ENCODE measurements at places on chromosomes 3 and 15.

GRCh38 chr3:149879872-149880271 is 66.9 kb downstream of the RNF13 start:
- DNase-seq, result peak; percentile 53

DNA sequence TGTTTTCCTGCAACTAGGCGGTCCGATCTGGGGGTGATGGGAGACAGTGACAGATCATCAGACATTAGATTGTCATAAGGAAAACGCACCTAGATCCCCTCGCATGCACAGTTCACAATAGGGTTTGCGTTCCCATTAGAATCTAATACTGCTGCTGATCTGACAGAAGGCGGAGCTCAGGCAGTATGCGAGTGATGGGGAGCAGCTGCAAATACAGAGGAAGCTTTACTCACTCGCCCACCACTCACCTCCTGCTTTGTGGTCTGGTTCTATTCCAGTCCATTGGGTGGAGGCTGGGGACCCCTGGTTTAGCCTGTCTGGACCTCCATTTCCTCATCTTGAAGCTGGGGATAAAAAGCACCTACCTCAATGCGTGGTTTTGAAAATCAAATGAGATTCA is 437.5 kb upstream of the PROK2 start:
- DNase-seq, result no peak

- no peak for DNase-seq
Measured at GRCh38 chr3:23648326-23648995, 157.3 kb upstream of the UBE2E1 start.

DNA sequence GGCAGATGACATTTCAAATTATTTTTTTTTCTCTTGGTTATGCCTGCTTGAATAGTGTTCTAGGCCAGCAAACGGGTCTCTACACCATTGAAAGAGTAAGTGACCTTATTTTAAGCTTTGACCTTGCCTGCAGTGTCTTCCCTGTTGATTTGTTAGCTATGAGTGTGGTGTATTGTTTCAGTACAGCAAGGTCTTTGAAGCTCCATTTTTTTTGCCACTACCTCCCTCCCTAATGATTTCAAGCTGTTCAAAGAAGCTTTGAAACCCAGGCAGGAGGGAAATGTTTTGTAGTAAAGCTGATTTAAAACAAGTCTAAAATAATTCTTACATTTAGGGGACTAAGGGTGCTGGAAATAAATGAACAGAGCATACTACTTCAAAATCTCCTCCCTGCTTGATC is 1249.8 kb downstream of the ROBO1 start:
- DNase-seq, result no peak

GRCh38 chr15:60221356-60221755 is 176.4 kb downstream of the ANXA2 start:
- DNase-seq, result no peak

DNA sequence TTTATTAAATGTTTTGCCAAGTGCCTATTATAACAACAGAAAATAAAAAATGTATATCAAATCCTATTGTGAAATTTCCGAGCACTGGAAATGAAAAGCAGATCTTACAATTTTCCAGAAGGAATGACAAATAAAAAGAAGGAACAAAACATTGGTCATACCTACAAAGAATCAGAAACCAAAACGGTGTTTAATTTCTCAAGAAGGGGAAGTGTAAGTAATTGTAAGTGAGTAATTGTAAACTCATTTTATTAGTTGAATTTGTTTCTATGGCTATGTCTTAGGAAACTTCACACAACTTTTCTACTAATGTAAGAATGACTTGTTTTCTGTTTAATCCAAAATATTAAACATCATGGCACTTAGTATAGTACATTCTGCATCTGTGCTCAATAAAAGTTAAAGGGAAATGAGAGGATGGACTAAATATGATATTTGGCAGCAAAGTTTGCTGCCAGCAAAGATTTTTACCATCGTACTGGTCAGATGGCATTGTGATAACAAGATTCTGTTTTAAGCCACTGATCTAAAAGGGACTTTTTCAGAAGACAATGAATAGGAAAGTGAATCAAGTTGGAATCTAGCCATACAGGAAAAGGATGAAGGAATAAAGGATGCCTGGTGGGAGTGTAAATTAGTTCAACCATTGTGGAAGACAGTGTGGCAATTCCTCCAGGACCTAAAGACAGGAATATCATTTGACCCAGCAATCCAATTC is 232.4 kb downstream of the NFKBIZ start:
- no peak for DNase-seq

GRCh38 chr3:7800006-7800780 is 701.4 kb upstream of the LMCD1 start:
- peak; percentile 44 for DNase-seq

DNA sequence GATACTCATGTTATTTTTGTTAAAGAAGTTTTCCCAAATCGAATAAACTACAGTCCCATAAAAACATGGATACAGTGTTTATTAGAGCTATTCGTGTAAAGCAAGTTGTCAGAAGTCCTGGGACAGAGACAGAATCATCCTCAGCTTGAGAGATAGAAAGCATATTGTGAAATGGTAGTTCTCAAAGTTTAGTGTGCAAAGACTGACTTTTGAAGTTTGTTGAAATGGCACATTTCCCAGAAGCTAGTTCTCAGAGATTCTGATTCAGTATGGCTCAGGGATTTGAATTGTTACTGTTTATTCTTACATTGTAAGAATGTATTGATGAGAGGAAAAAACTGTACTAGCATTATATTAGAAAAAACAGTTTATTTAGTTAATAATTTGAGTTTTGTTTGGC is 22.1 kb downstream of the GABRR3 start:
- DNase-seq, result no peak

DNA sequence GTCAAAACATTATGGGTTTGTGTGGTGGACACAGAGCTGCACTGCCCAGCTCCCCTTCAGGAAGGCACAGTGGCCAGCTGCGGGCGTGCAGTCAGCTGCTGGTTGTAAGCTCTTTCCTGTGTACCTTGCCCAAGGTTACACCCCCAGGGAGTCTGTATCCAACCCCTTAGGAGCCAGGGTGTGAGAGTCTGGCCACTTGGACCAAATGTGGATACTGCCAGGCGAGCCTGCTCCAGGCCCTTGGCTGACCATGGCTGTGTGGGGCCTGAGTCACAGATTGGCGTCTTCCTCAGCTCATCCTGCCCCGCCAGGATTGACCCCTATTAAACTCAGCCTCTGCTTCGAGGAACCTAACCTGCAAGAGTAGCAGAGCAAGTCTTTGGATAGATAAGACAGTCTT is 56.9 kb downstream of the ABHD5 start:
- DNase-seq, result no peak

DNA sequence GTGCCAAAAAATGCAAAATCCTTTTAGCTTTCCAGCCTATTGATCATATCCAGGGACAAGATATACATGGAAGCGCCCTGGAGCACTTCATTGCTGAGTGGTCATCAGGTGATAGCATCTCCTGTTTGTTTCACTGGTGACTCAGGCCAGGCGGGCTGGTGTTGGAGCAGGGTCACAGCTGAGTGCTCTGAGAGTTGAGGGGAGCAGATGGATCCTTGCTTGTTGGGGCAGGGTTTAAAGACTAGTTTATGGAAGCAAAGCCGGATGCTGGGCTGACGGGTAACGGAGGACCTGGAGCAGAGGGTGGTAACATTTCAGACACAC is 405.0 kb upstream of the TPM1 start:
- peak; percentile 38 for DNase-seq

GRCh38 chr3:64133987-64134386 is 91.3 kb downstream of the PRICKLE2 start:
- no peak for DNase-seq

- peak; percentile 100 for DNase-seq
Measured at GRCh38 chr15:67049351-67050044, 15.9 kb upstream of the SMAD3 start.

DNA sequence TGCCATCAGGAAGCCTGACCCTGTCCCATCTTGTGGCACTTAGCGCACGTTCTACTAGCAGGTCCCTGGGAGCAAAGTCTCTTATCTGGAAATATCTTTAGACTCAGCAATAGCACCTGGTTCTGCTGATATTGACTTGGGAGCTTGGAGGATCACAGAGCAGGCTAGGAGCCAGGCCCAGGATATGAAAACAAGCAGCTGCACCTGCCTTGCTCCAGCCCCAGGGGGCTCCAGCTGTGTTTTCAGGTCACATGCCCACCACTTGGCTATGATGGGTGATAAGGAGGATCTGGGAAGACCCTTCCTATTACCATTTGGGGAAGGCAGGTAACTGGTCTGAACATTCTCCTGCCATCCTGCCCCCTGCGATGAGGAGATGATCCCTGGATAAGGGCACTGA is 87.8 kb downstream of the C3orf70 start:
- no peak for DNase-seq

- DNase-seq, result no peak
Measured at GRCh38 chr15:33114374-33114717, 80.2 kb downstream of the FMN1 start.

- DNase-seq, result no peak
Measured at GRCh38 chr3:64268926-64269325, 43.7 kb upstream of the PRICKLE2 start.

DNA sequence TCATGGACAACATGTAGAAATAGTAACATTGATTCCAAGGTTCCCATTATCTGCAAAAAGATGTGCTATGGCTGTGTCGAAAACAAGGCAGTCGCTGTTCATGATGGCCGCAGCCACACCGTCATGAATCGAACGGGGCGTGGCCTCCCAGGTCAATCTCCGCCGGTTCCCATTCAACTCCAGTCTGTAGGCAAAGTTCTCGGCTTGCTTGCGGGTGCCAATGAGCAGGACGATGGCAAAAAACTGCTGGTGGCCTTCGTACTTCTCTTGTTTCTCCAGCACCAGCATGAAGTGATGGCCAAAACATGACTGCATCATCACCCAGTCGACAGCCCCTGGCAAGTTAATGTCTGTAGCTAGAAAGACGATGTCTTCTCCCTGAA is 20.8 kb downstream of the SIAH2 start:
- DNase-seq, result no peak

DNA sequence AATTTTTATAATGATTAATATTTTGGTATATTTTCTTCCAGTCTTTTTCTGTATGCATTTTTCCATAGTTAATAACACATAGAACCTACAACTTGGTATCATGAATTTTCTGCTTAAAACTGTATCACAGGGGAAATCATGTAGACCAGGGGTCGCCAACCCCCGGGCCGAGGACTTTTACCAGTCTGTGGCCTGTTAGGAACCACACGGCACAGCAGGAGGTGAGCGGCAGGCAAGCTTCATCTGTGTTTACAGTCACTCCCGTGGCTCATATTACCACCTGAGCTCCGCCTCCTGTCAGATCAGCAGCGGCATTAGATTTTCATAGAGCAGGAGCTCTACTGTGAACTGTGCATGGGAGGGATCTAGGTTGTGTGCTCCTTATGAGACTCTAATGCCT is 54.7 kb downstream of the RPL22L1 start:
- DNase-seq, result no peak

GRCh38 chr3:176119826-176120225 is 1077.5 kb downstream of the TBL1XR1 start:
- no peak for DNase-seq

GRCh38 chr3:46408853-46409252 is 1.8 kb downstream of the CCRL2 start:
- no peak for DNase-seq

DNA sequence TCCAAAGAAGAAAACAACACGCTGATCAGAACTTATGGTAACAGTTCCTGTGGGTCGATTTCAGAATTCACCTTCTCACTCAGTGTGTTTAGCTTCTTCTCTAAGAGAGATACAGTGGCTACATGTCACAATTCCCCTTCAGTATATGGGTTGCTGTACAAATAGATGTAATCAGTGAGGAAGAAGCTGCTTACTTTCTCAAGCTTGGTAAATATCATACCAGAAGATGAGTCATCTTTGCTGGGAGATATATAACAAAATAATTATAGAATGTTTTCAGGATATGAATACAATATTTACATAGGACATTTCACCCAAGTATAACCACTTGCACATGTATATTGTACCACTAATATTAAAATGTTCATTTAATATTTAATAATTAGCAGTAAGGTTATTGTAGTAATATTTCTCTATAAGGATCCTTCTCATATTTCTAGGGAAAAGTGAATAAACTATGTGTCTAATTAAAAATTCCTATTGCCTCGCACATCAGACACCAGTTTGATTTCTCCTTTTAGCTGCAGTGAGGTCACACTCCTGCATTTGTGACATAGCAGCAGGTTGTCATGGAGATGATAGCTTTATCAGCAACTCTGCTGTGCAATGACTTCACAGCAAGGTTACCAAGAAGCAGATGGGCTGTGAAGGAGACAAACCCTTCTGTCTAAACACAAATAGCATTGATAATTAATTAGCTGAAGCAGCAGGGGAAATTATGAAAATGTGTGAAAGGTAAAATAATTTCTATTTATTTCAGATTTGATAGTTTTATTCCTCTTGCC is 211.4 kb downstream of the TUSC7 start:
- no peak for DNase-seq

DNA sequence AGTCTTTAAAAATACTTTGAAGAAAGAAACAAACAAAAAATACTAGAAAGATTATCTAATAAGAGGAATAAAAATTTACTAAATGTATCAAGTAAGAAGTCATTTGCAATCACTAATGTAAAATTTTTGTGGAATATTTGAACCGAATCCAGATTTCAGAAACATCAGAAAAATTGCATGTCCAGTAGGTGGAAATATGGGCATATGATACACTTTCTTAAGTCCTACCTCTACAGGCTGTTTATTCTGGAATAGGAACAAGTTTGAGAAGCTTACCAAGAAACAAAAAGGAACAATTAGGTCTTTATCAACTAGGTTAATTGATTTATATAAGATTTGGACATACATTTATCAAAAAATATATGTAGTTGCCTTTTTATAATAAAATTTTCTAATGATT is 292.9 kb upstream of the ROBO1 start:
- no peak for DNase-seq

GRCh38 chr3:76300746-76301145 is 515.4 kb upstream of the ZNF717 start:
- DNase-seq, result no peak

DNA sequence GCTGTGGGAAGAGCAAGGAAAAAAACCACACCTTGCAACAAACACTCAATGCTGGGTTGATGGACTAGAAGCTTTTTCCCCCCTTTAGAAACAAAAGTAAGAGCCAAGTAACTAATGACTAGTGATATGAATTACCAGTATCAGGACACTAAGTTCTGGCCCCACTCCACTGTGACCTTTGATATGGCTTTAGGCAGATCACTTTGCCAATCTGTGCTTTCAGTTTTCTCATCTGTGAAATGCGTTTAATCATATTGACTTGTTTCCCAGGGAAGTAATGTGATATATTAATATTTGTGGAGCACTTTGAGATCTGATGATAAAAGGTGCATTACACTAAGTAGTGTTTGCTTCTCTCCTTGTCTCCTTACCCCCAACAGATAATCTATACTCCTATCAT is 319.3 kb upstream of the SATB1 start:
- no peak for DNase-seq
